A673 (cell line): ENCODE measurements at places on chromosomes 13 and 19. TPM values are rescaled to one million over a fixed set of nuclear protein-coding genes. Genes with fewer than 3 reads are reported as not detected.

Gene ADAMTS10
- 29.5 and 40.5 TPM in 2 replicates for total RNA-seq

Gene SIGLEC9
- total RNA-seq: not detected in 2 replicates

- no peak for DNase-seq
Observed at GRCh38 chr13:28268800-28269223, 130.5 kb downstream of the PAN3 start.

GRCh38 chr19:10285393-10285792 is 1.4 kb upstream of the ICAM4 start:
- DNase-seq: no peak

GRCh38 chr13:51339354-51339753 is at the start of gene SERPINE3:
TSS of gene SERPINE3 (plus strand) at chr13:51339691. CDS start at chr13:51341092, 1,401 bp downstream.
- DNase-seq: no peak
